ENCODE measurements at places on chromosomes 4 and X. TPM values are rescaled to one million over a fixed set of nuclear protein-coding genes. Genes with fewer than 3 reads are reported as not detected.

The LRRC66 gene
- total RNA-seq = 0.25 TPM

The FHIP1A gene
- 0.45 TPM for total RNA-seq

The XAGE2 gene
- not detected for total RNA-seq

The JCHAIN gene
- total RNA-seq = 0.60 TPM

The STBD1 gene
- total RNA-seq = 0.68 TPM

DNA sequence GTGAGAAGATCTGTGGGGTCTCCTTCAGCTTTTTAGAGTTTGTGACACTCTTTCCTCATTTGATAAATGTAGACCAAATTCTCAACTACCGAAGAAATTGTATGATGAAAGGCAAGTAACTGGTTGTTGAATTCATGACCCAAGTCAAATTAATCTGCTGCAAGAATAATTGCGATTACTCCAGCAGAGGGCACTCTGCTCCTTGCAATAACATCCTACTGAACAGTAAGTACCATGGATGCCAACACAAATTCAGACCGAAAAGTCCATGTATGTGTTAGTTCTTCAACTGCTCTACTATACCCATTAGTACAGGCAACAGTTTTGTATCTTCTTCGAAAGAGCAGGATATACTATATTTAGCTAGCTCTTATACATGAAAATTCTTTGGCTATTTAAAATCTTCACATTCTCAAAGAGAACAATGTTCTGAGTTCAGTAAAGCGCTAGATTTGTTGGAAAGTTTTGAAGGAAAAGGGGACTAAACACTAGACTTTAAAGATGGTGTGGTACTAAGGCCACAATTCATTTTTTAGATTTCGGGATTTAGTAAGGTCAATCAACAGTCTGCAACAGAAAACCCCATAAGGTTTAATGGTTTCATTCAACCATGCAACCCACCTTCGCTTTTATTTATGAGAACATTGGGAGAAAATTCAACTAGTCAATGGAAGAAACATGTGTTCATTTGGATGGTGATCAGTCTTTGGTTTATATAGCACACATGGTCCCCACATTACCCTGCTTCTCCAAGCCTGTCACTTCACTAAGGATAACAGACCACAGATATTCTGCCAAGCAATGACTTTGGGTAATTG lies 105.4 kb upstream of the TBC1D9 start:
- no peak overlapping the region for H3K4me3 ChIP-seq
- H3K27me3 ChIP-seq = peaks cover 9% of the 10 kb centered on the region
- peaks cover 4% of the 10 kb centered on the region for H3K4me1 ChIP-seq
- no peak for DNase-seq
- no peak overlapping the region for H3K27ac ChIP-seq

GRCh38 chrX:25858273-25858880 lies 279.8 kb upstream of the MAGEB18 start:
- H3K36me3 ChIP-seq = no peaks in the 10 kb centered on the region
- H3K4me3 ChIP-seq = no peak overlapping the region
- H3K27me3 ChIP-seq = no peaks in the 10 kb centered on the region
- no peak for DNase-seq

DNA sequence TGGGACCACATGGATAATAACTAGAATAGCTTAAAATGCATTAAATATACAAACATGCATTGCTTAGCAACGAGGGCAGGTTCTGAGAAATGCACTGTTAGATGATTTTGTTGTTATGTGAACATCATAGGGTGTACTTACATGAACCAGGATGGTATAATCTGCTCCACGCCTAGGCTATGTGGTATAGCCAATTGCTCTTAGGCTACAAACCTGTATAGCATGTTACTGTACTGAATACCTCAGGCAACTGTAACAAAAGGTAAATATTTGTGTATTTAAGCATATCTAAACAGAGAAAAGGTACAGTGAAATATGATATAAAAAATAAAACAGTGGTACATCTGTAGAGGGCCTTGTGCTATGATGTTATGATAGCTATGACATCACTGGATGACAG lies 169.2 kb upstream of the IL15 start:
- peaks cover 2% of the 10 kb centered on the region for H3K27me3 ChIP-seq
- H3K4me3 ChIP-seq = no peak overlapping the region
- H3K27ac ChIP-seq = no peak overlapping the region
- no peak for DNase-seq

GRCh38 chrX:68995780-68996551 lies 167.1 kb downstream of the EFNB1 start:
- H3K4me3 ChIP-seq = no peak overlapping the region
- H3K27ac ChIP-seq = no peak overlapping the region
- H3K4me1 ChIP-seq = no peaks in the 10 kb centered on the region
- DNase-seq = no peak
- H3K27me3 ChIP-seq = peaks cover 5% of the 10 kb centered on the region

GRCh38 chr4:110296892-110297291 lies 98.5 kb upstream of the ELOVL6 start:
- H3K4me1 ChIP-seq = no peaks in the 10 kb centered on the region
- H3K27me3 ChIP-seq = peaks cover 18% of the 10 kb centered on the region
- no peak overlapping the region for H3K4me3 ChIP-seq

DNA sequence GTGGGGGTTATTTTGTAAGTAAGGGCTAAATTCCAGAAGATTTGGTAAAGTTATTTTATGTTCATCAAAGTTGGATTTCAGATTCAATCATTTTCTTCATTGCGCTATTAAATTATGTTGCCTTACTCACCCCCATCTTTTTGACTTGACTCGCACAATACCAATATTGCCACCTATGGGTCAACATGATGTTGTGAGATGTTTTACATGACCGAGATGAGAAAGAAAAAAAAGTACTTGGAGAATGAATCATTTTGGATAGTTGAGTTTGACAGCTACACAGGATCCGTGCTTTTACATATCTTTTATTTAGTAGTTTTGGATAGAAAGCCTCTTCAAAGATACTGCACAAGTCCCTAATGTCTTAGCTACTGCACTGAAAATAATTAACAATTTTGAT lies 224.2 kb upstream of the EMCN start:
- no peak for DNase-seq
- no peak overlapping the region for H3K27ac ChIP-seq
- H3K27me3 ChIP-seq = peaks cover 6% of the 10 kb centered on the region
- no peaks in the 10 kb centered on the region for H3K36me3 ChIP-seq
- no peaks in the 10 kb centered on the region for H3K4me1 ChIP-seq
- no peak overlapping the region for H3K4me3 ChIP-seq

- no peaks in the 10 kb centered on the region for H3K36me3 ChIP-seq
- no peaks in the 10 kb centered on the region for H3K4me1 ChIP-seq
- H3K27me3 ChIP-seq = no peaks in the 10 kb centered on the region
- DNase-seq = no peak
- H3K27ac ChIP-seq = no peak overlapping the region
- no peak overlapping the region for H3K4me3 ChIP-seq
These were observed 157.8 kb upstream of the AADAT start for GRCh38 chr4:170247596-170247995.

DNA sequence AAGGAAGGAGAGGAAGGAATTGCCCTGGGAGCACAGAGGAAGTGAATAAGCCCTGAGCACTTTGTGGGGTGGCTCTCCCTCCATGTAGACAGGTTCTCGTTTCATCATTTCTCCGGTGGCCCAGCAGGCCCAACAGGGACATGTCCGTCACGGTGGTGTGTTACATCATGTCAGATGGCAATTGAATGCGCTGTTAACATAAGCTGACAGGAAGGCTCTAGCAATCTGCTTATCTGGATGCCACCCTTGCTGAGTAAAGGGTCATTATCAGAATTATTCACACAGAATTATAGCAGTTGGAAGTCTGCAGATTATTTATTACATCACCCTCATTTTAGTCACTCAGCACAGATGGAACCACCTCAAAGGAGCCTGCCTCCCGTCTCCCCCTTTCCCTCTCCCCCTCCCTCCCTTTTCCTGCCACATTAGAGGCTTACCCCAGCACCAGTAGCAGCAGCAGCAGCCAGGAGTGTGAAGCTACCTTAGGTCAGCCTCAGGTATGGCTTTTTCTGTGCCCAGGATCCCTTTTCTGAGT lies 124.3 kb upstream of the TRIM2 start:
- H3K4me1 ChIP-seq = peaks cover 48% of the 10 kb centered on the region
- H3K27ac ChIP-seq = peak overlapping the region; percentile 53
- H3K36me3 ChIP-seq = no peaks in the 10 kb centered on the region

- no peak overlapping the region for H3K27ac ChIP-seq
- H3K4me1 ChIP-seq = peaks cover 2% of the 10 kb centered on the region
- H3K4me3 ChIP-seq = no peak overlapping the region
- peaks cover 3% of the 10 kb centered on the region for H3K36me3 ChIP-seq
- peak; percentile 27 for DNase-seq
These were observed 924 bp downstream of the EPHA5 start for GRCh38 chr4:65669111-65670019.

DNA sequence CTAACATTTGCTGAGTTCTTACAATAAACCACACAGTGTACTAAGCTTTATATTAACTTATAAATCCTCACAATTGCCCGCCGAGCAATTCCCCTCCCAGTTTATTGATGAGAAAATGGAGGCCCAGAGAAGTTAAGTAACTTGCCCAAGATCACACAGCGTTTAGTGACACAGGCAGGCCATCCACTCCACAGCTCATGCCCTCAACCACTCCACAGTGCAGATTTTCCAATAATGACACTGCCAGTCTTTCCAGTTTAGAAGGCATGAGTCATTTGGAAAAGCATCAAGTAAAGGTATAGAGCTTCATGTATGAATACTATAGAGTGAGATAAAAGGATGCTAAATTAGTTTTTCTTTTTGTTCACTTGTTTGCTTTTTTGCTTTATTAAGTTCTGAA lies 208.5 kb downstream of the CAMK2D start:
- no peak for DNase-seq
- H3K27ac ChIP-seq = no peak overlapping the region
- H3K27me3 ChIP-seq = no peaks in the 10 kb centered on the region
- no peak overlapping the region for H3K4me3 ChIP-seq
- peaks cover 9% of the 10 kb centered on the region for H3K36me3 ChIP-seq

- H3K4me3 ChIP-seq = no peak overlapping the region
- no peak for DNase-seq
- peaks cover 6% of the 10 kb centered on the region for H3K4me1 ChIP-seq
- no peak overlapping the region for H3K27ac ChIP-seq
- H3K27me3 ChIP-seq = no peaks in the 10 kb centered on the region
These were observed 94.9 kb upstream of the UNC5C start for GRCh38 chr4:95643627-95644026.

DNA sequence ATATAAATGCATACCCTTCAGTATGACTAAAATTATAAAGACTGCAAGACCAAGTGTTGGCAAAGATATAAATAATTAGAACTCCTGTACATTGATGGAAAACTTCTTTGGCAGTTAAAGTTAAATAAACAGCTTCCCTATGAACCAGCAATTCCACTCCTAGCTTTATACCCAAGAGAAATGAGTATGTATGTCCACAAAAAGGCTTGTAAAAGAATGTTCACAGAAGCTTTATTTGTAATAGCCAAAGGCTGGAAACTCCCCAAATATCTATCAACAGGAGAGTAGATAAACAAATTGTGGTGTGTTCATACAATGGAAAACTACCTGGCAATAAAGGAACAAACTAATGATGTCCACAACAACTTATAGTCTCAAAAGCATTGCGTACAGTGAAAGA lies 184.8 kb downstream of the AMELX start:
- no peak overlapping the region for H3K27ac ChIP-seq
- H3K4me1 ChIP-seq = no peaks in the 10 kb centered on the region
- H3K4me3 ChIP-seq = no peak overlapping the region
- no peaks in the 10 kb centered on the region for H3K36me3 ChIP-seq

DNA sequence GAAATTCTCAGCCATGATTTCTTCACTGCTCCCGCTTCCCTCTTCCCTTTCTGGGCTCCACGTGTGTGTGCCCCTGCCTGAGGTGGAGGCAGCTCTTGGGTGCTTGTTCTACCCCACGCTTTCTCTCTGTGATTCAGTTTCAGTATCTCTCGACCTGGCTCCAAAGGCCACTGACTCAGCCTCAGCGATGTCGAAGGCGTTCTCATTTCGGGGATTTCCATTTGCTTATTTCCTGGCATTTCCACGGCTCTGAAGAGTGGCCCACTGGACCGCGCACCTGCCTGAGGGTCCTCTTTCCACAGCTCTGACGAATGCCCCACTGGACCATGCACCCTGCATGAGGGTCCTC lies 52.4 kb downstream of the GAK start:
- peak overlapping the region; percentile 95 for H3K27ac ChIP-seq
- peaks cover 21% of the 10 kb centered on the region for H3K4me1 ChIP-seq
- DNase-seq = no peak
- peaks cover 12% of the 10 kb centered on the region for H3K36me3 ChIP-seq

DNA sequence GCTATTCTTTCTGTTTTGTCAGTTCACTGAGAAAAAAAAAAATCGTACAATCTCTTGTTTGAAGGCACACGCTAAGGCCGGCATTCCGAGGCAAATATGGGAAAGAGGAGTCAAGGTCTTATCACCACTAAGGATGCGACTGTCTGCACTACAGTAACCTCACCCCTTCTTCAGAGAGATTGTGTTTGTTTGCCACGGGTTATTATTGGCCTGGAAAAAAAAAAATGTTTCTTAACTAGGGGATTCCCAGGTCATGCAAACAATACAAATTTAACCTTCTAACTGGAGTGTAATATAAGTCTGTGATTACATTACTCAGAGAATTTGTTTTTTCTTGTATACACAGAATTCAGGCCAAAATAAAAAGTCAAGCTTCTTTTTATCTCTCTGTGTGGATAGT lies 168.3 kb downstream of the TMA16 start:
- H3K27me3 ChIP-seq = no peaks in the 10 kb centered on the region
- no peak overlapping the region for H3K4me3 ChIP-seq
- no peak for DNase-seq
- no peaks in the 10 kb centered on the region for H3K36me3 ChIP-seq
- peaks cover 6% of the 10 kb centered on the region for H3K4me1 ChIP-seq

GRCh38 chrX:24259544-24260240 lies 54.2 kb downstream of the SUPT20HL2 start:
- no peak for DNase-seq
- H3K4me3 ChIP-seq = no peak overlapping the region
- no peak overlapping the region for H3K27ac ChIP-seq
- H3K36me3 ChIP-seq = no peaks in the 10 kb centered on the region

DNA sequence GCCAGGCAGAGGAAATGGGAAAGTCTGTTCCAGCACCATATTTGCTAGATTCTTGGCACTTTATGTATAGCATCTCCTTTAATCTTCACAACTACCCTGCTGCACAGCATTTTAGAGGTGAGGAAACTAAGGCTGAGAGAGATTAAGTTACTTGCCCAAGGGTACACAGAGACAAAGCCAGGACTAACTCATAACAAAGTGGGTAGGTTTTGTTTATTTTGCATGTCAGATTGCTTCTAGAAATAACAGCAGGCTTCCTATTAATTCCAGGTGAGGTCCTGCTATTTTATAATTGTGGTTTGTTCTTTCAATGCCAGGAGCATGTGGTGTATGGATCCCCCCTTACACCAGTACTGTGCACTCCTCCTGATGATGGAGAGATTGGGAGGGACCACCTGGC lies 15.0 kb downstream of the TCEANC start:
- H3K4me3 ChIP-seq = no peak overlapping the region
- peaks cover 4% of the 10 kb centered on the region for H3K4me1 ChIP-seq
- no peak overlapping the region for H3K27ac ChIP-seq

DNA sequence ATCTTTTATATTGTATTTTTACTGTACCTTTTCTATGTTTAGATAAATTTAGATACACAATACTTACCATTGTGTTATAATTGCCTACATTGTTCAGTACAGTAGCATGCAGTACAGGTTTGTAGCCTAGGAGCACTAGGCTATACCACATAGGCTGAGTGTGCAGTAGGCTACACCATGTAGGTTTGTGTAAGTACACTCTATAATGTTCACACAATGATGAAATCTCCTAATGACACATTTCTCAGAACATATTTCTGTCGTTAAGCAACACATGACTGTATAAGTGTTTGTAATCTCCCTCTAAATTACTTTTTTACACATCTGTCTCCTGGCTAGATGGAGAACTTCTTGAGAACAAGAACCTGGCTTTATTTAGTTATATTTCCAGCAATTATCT lies 40.3 kb downstream of the UCHL1 start:
- peaks cover 1% of the 10 kb centered on the region for H3K27me3 ChIP-seq
- no peak for DNase-seq
- no peaks in the 10 kb centered on the region for H3K36me3 ChIP-seq

Data from activated naive CD8-positive, alpha-beta T cell treated with anti-CD3 and anti-CD28 coated beads, Interleukin-2, amount 10 ng/mL, durations not matched to agents 7 days and 5 days (primary cell).